ENCODE measurements at places on chromosomes 5 and 9. TPM values are rescaled to one million over a fixed set of nuclear protein-coding genes. Genes with fewer than 3 reads are reported as not detected.

DNA sequence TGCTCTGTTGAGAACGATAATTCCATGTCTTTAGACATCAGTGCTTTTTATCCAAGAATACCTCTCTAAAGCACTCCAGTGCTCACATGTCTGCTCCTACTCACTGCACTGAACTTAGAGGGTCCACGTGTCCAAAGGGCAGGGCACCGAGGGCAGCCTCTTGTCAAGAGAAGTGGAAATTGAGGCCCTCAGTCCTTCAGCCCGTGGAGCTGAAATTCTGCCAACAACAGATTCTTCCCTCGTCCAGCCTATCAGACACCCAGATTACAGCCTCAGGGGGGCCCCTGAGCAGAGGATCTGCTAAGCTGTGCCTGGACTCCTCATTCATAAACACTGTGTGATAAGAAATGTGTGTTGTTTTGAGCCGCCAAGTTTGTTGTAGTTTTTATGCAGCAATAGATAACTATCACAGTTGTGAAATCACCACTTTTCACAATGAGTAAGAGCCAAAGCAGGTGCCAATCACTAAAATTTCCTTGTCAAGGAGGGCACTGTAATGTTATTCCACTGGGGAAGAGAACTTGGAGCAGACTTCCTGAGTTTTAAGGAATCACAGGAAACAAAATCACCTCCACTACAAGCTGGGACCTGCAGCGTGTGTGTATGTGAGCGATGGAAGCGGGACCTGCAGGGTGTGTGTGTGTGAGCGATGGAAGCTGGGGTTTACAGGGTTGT lies 58.8 kb upstream of the IGFBPL1 start:
- no peak for DNase-seq

- DNase-seq, result no peak
Measured at GRCh38 chr9:136762915-136763648, 1.2 kb downstream of the LCN15 start.

GRCh38 chr5:152349683-152350526 lies 55.2 kb downstream of the NMUR2 start:
- no peak for DNase-seq

DNA sequence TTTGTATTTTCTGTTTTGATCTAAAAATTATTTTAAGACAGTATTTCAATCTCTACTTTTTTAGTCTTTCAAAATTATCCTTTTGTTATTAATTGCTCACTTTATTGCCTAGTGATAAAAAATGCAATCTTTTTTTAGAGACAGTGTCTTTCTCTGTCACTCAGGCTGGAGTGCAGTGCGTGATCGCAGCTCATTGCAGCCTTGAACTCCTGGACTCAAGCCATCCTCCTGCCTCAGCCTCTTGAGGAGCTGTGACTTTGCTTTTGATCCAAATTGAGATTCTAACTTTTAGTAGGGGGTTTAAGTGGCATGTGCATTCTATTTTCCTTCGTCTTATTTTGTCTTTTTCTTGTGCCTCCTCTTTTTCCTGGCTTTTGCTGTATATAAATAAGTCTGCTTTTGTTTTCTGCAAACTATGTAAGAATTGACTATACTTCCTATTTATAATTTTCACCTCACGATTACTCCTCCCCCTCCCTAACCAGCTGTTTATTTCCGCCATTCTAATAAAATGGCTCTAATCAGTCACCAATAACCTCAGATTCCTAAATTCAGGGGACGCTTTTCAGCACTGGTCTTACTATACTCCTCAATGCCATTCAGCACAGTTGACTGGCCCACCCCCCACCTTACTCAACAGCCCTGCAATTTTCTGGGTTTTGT lies 32.3 kb downstream of the KLF9 start:
- DNase-seq, result no peak

GRCh38 chr5:94793816-94794198 lies 175.3 kb downstream of the SLF1 start:
- no peak for DNase-seq

DNA sequence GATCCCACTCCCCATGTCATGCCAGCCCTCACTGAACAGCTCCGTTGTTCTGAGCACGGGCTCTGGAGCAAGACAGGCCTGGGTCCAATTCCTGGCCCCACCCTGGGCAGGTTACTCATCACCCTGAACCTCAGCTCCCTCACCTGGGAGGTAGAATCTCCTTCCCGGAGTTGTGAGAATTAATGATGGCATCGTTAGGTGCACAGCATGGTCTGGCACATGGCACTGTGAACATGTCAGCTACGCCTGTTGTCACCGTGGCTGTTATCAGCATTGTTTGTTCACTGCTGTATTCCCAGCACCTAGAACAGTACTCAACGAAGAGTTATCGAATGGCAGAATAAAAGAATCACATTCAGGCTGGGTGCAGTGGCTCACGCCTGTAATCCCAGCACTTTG lies 43.0 kb downstream of the LRSAM1 start:
- DNase-seq, result no peak

DNA sequence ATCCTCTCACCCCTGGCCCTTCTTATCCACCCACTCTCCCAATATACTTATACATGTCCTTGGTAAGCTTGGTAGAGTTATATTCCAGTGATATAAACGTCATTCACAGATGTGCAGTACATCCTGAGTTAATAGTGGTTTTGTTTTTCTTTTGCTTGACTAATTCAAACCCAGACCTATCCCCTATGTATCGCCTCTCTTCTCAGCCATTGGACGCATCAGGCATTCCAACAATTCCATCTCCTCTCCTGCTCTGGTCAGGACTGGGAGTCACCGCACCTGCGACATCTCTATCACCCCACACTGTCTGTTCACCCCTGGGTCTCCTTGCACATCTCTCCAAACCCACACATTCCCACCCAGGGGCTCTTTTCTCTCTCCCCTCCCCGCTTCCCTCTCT lies 21.9 kb upstream of the IRX2 start:
- no peak for DNase-seq

GRCh38 chr9:95305770-95306492 lies 11.6 kb downstream of the FANCC start:
- no peak for DNase-seq

GRCh38 chr5:148556835-148557234 lies 97.5 kb downstream of the HTR4 start:
- DNase-seq, result no peak

DNA sequence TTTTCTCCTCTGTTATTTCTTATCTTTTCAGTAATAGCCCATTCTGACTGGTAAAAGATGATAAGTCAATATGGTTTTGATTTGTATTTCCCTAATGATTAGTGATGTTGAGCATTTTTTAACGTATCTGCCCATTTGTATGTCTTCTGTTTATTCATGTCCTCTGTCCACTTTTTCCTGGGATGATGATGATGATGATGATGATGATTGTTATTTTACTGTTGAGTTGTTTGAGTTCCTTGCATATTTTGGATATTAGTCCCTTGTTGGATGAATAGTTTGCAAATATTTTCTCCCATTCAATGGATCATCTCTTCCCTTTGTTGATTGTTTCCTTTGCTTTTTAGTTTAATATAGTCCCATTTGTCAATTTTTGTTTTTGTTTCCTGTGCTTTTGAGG lies 27.0 kb downstream of the UTP15 start:
- no peak for DNase-seq

ORM2 gene
- polyA plus RNA-seq, result 1.4 TPM

RLN2 gene
- polyA plus RNA-seq, result 3.2 TPM

PTPRD gene
- polyA plus RNA-seq, result 126 TPM

KYAT1 gene
- 7.4 TPM for polyA plus RNA-seq
